Skeletal muscle tissue (tissue), 5 donors: ENCODE measurements at places on chromosomes 3 and 15. TPM values are rescaled to one million over a fixed set of nuclear protein-coding genes. Genes with fewer than 3 reads are reported as not detected.

The CFAP44 gene
- total RNA-seq: 6.3 TPM

The C3orf20 gene
- total RNA-seq: 0.52 TPM

The TIGIT gene
- total RNA-seq: not detected

The CFAP100 gene
- total RNA-seq: not detected

The MST1 gene
- total RNA-seq: 1.6 TPM

The SOX14 gene
- total RNA-seq: not detected

The GP5 gene
- under 0.01 TPM for total RNA-seq

The PLSCR2 gene
- total RNA-seq: not detected

The CD200 gene
- 4.2 TPM for total RNA-seq

The RCCD1 gene
- 11.5 TPM for total RNA-seq

The GOLGA8O gene
- 1.6 TPM for total RNA-seq

The RAB6B gene
- total RNA-seq: 1.6 TPM

The SYNPR gene
- total RNA-seq: not detected
